ENCODE measurements at places on chromosomes 5 and 9. TPM values are rescaled to one million over a fixed set of nuclear protein-coding genes. Genes with fewer than 3 reads are reported as not detected.
A peak's percentile ranks its signal among the peaks of the same experiment; 100 is the strongest.

- H3K36me3 ChIP-seq: no peaks in the 10 kb centered on the region
- no peak for DNase-seq
- peaks cover 11% of the 10 kb centered on the region for H3K4me1 ChIP-seq
- peaks cover 14% of the 10 kb centered on the region for H3K27me3 ChIP-seq
- no peak overlapping the region for H3K4me3 ChIP-seq
Measured at GRCh38 chr9:121298016-121298538, 30.1 kb downstream of the GSN start.

GRCh38 chr5:87129046-87129445, 138.6 kb upstream of the RASA1 start:
- H3K27ac ChIP-seq: no peak overlapping the region
- no peak overlapping the region for H3K4me3 ChIP-seq
- H3K36me3 ChIP-seq: no peaks in the 10 kb centered on the region
- H3K4me1 ChIP-seq: no peaks in the 10 kb centered on the region
- no peak for DNase-seq

GRCh38 chr9:108001237-108001636, 511.7 kb upstream of the KLF4 start:
- no peaks in the 10 kb centered on the region for H3K27me3 ChIP-seq
- DNase-seq: no peak
- no peak overlapping the region for H3K4me3 ChIP-seq
- H3K36me3 ChIP-seq: no peaks in the 10 kb centered on the region
- H3K4me1 ChIP-seq: peaks cover 6% of the 10 kb centered on the region
- no peak overlapping the region for H3K27ac ChIP-seq

DNA sequence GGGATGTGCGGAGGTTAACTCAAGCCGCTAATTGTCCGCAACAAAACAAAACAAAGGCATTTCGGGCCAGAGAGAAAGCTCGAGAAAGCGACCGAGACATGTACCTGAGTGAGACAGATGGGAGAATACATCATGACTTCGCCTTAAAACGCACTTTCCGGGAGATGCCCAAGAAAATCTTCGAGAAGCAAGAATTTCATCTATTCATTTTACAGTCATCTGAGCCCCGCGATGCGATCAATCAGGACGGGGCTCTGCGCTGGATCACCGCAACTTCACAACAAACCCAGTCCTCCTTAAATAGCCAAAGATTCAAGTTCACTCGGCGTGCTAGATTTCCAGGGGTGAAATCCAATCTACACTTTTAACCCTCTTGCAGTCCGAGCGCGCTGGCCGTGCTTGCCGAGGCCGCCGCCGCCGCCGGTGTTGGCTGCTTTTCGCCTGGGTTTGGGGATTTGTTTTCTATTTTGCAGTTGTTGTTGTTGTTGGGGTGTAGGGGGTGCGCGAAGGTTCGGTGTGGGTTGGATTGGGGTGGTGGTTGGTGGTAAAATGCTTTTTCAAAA, 482 bp downstream of the NFIB start:
- H3K4me1 ChIP-seq: peaks cover 10% of the 10 kb centered on the region
- H3K4me3 ChIP-seq: peak overlapping the region; percentile 79
- H3K36me3 ChIP-seq: no peaks in the 10 kb centered on the region

DNA sequence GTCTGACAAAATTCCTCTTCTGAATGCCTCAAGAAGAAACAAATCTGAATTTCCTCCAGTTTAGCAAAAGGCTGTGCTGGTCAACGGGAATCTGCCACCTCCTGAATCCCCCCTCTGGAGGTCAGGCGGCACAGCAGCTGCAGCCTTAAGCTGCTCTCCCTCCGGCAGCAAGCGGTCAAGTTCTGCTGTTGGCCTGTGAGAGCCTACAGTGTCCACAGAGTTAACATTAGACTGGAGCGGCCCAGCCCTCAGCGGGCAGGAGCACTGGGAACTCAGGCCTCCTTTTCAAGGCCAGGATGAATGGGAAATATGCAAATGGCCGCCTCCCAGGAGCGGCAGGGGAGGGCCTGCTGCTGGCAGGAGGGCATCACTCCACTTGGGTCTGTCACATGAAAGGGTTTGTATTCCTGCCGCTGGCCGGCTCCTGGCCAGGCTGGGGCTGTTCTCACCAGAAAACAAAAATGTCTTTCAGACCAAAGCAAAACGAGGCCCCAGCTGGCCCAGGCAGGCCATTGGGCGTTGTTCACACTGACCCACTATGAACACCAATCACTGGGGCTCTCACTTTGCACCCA, 8.2 kb downstream of the ACSL6 start:
- DNase-seq: peak; percentile 70
- H3K36me3 ChIP-seq: no peaks in the 10 kb centered on the region
- no peaks in the 10 kb centered on the region for H3K27me3 ChIP-seq
- no peak overlapping the region for H3K27ac ChIP-seq

DNA sequence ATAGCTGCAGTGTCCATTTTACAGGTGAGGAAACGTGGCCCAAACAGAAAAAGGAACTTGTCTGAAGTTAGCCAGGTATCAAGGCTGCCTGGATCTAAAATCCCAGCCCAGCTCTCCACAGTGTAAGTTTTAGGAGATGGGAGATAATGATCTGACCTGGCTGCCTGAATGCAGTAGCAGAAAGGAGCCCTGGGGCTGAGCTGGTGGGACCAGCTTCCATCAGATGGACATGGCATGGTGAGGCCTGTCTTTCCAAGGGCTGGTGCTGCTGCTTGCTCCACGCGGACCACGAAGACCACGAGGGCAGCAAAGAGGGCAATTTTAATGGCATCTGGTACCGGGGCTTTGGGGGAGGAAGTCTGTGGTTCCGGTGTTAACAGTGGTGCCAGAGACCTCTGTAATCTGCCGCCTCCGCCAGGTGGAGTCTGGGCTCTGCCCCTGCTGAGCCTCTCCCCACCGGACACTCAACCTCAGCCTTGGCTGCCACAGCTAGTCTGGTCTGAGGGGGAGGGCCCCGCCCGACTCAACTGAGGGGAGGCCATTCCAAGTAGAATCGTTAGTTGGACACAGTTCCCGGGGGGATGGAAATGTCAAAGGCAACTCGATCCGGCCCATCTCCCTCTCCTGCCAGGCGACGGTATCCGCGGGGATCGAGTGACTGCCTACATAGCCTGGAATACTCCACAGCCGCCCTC, 650 bp downstream of the MYORG start:
- no peaks in the 10 kb centered on the region for H3K36me3 ChIP-seq
- H3K4me1 ChIP-seq: peaks cover 6% of the 10 kb centered on the region
- peak overlapping the region; percentile 75 for H3K4me3 ChIP-seq
- DNase-seq: no peak
- peaks cover 12% of the 10 kb centered on the region for H3K27me3 ChIP-seq
- H3K27ac ChIP-seq: no peak overlapping the region

GRCh38 chr5:38462976-38463633, 93.3 kb downstream of the LIFR start:
- no peak overlapping the region for H3K4me3 ChIP-seq
- DNase-seq: no peak
- H3K36me3 ChIP-seq: no peaks in the 10 kb centered on the region
- H3K27ac ChIP-seq: no peak overlapping the region
- no peaks in the 10 kb centered on the region for H3K27me3 ChIP-seq

DNA sequence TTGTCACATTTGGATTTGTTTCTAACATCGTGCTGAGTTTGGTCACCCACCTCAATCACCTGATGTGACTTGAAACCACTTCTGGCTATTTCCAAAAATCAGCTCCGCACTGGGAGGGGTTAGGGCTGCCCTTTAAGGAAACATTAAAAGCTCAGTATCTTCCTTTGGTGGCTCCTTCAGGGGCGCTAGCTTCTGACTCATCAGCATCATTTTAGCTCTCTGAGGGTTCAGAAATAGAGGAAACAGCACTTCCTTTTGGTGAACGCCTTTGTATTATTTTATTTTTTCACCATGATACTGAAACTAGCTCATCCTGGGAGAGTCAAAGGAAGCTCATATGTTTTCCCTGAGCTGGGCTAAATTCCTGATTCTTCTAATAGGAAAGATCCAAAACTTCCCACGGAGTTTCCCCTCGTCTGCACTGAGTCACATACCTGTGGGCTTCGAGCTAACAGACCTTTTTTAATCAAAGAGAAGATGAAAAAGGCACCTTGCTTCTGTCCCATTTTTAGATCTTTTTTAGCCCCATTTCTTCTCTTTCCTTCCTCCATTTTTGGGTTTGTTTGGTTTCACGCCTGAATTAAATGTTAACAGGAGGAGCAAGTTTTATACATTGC, 48.2 kb downstream of the ROPN1L start:
- no peak overlapping the region for H3K4me3 ChIP-seq
- DNase-seq: no peak
- no peaks in the 10 kb centered on the region for H3K4me1 ChIP-seq
- no peaks in the 10 kb centered on the region for H3K27me3 ChIP-seq
- H3K36me3 ChIP-seq: no peaks in the 10 kb centered on the region

DNA sequence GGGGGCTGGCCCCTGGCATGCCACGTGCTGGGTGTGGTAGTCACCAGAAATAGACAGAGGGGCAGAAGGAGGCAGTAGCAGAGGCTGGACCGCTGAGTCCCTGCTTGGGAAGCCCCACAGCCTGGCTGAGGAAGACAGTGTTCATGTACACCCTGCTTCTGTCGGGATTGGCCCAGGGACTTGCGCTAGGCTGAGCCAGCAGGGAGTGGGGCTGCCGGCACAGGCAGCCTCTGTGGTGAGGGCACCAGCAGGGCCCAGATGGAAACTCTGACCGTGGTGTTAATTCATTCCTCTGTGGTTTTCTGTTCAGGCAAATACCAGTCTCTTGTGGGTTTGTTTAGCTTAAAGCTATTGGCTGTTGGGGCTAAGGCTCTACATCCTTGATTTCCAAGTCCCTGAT, 108.6 kb upstream of the RAD23B start:
- H3K27me3 ChIP-seq: no peaks in the 10 kb centered on the region
- H3K36me3 ChIP-seq: no peaks in the 10 kb centered on the region
- H3K27ac ChIP-seq: no peak overlapping the region
- no peak overlapping the region for H3K4me3 ChIP-seq

DNA sequence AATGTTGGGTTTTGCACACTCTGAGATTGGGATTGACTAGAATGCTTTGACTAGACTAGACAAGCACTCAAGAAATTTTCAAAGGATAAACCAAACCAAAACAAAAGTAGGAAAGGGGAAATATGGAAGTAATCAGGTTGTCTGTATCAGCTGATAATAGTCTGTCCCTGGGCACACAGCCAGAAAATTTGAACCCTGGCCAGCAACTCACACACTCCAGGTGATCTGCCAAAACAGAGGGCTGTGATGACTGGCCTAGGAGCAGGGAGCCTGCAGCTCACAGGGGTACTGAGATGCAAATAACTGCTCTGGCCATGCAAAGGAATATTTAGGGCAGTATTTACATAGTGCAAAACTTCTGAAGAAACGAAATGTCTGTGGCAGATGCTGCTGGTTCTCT, 112.3 kb upstream of the SMIM23 start:
- no peak overlapping the region for H3K4me3 ChIP-seq
- no peak overlapping the region for H3K27ac ChIP-seq
- DNase-seq: no peak
- no peaks in the 10 kb centered on the region for H3K36me3 ChIP-seq

GRCh38 chr9:131090025-131090787, 6.1 kb upstream of the AIF1L start:
- no peak overlapping the region for H3K27ac ChIP-seq
- no peaks in the 10 kb centered on the region for H3K4me1 ChIP-seq
- no peaks in the 10 kb centered on the region for H3K27me3 ChIP-seq

GRCh38 chr5:54243483-54244080, 66.8 kb downstream of the ARL15 start:
- no peak for DNase-seq
- no peaks in the 10 kb centered on the region for H3K27me3 ChIP-seq
- H3K36me3 ChIP-seq: no peaks in the 10 kb centered on the region
- H3K27ac ChIP-seq: no peak overlapping the region
- no peaks in the 10 kb centered on the region for H3K4me1 ChIP-seq
- H3K4me3 ChIP-seq: no peak overlapping the region

- H3K4me3 ChIP-seq: no peak overlapping the region
- no peaks in the 10 kb centered on the region for H3K36me3 ChIP-seq
- no peak overlapping the region for H3K27ac ChIP-seq
- no peaks in the 10 kb centered on the region for H3K4me1 ChIP-seq
- DNase-seq: no peak
Measured at GRCh38 chr5:33816791-33817190, 75.0 kb downstream of the ADAMTS12 start.

GRCh38 chr5:170397059-170397458, 7.9 kb upstream of the KCNMB1 start:
- no peak overlapping the region for H3K4me3 ChIP-seq
- peaks cover 24% of the 10 kb centered on the region for H3K4me1 ChIP-seq
- H3K27ac ChIP-seq: 0 out of 2 replicates have a peak overlapping the region, but pooled peaks have one; percentile 26
- DNase-seq: no peak
- H3K27me3 ChIP-seq: no peaks in the 10 kb centered on the region
- no peaks in the 10 kb centered on the region for H3K36me3 ChIP-seq

- DNase-seq: no peak
- H3K27me3 ChIP-seq: peaks cover 18% of the 10 kb centered on the region
- H3K4me1 ChIP-seq: no peaks in the 10 kb centered on the region
- H3K27ac ChIP-seq: no peak overlapping the region
- H3K4me3 ChIP-seq: no peak overlapping the region
Measured at GRCh38 chr9:129617167-129617566, 3.7 kb downstream of the C9orf50 start.

DNA sequence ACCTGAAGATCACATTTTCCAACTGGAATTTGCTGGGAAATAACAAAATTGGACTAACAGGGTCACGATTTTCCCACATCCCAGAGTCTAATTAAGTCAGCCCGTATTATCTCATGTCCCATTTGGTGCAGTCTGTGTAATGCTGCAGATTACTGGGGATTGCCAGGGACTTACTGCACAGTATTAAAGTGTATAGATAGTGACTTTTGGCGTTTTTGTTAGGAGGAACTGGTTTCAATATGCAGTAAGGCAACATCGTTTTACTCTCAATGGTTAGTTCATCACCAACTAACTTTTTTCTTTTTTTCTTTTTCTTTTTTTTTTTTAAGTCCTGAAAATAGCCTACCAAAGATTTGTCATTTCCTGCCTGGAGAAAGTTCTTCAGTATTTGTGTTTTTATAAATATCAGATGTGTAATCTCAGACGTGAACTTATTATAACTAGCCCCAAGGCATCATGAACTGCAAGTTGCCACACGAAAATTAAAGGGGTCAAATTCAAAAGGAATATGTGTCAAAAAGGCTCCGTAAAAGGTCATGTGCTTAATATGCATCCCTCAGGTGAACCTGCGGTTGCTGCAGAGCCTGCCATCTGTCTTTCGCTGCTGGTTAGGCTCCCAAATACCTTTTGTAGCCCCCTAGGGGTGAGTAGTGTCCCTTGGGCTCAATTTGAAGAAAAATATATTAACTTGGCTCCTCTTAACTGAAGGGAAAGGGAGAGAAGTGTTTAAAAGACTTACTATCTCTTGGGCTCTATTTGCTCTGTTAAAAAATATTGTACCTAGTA, 176.7 kb upstream of the ADAMTSL1 start:
- H3K4me1 ChIP-seq: no peaks in the 10 kb centered on the region
- H3K4me3 ChIP-seq: no peak overlapping the region
- H3K36me3 ChIP-seq: no peaks in the 10 kb centered on the region
- no peaks in the 10 kb centered on the region for H3K27me3 ChIP-seq
- no peak for DNase-seq

GRCh38 chr9:138050472-138051330, 173.1 kb downstream of the CACNA1B start:
- no peaks in the 10 kb centered on the region for H3K27me3 ChIP-seq
- H3K36me3 ChIP-seq: no peaks in the 10 kb centered on the region
- no peak overlapping the region for H3K4me3 ChIP-seq
- H3K27ac ChIP-seq: no peak overlapping the region
- DNase-seq: no peak

Gene ZDHHC11B
- 1.9 TPM for total RNA-seq

Gene PPP3R2
- total RNA-seq: not detected

Gene RXRA
- 29.4 TPM for total RNA-seq

Gene UIMC1
- 43.7 TPM for total RNA-seq

Gene SH3RF2
- total RNA-seq: 0.95 TPM

Gene UAP1L1
- total RNA-seq: 5.4 TPM

Gene PCDHA6
- 6.5 TPM for total RNA-seq

Gene C9
- not detected for total RNA-seq

Measured in H1 (cell line).